ENCODE measurements at places on chromosomes 6 and 20.

- DNase-seq, result no peak
Measured at GRCh38 chr6:89954721-89955148, 60.5 kb downstream of the GJA10 start.

DNA sequence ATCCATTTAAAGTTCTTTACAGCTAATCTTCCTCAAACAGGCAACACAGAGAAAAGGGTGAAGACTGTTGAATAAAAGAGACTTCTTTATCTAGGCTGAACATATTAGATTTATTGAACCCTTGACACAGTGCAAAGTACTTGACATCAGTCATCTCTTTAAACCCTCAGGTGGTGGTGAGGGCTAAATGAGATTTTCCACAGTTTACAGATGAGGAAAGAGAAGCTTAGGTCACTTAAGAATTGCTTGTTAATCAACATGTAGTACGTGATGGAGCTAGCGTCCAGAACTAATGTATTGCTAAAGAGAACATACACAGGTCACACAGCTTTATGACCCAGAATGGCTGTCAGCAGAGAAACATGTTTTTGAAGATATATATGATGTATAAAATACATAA, 193.4 kb upstream of the LAMP5 start:
- DNase-seq, result no peak

DNA sequence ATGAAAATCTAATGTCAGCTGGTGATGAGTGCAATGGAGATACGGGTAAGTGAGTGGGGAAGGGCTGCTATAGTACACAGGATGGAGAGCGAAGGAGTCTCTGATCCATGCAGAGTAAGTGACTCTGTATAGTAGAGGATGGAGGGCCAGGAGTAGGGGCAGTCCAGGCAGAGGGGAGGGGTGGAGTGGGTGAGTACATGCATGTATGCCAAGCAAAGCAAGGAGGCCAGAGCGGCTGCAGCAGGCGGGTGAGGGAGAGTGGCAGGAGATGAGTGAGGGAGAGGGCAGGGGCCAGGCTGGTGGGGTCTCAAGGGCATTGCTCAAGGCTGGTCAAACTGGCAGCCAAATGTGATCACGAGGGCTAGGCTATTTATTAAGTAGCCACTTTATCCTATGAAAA, 94.0 kb downstream of the PREP start:
- DNase-seq, result no peak

DNA sequence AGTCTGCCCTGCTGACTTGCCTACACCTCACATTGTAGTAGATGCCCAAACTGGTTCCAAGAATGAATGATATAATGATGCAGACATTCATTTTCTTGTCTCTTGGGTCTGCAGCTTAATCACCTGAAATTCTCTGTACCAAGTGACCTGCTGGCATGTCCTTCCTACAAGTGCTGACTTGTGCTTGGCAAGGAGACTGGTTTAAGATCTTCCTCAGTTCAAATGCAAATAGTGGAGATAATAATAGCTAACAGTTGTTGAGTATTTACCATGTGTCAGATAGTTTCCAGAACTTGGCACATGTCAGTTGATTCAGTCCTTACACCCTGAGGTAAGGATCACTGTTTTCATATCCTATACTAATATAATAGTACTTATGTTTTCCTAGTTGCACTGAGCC, 223.4 kb downstream of the SLC24A3 start:
- no peak for DNase-seq

GRCh38 chr6:18395856-18396197, 8.7 kb downstream of the RNF144B start:
- no peak for DNase-seq

Data from common myeloid progenitor, CD34-positive (primary cell).